ENCODE measurements at places on chromosomes 2 and 18.
A peak's percentile ranks its signal among the peaks of the same experiment; 100 is the strongest.

DNA sequence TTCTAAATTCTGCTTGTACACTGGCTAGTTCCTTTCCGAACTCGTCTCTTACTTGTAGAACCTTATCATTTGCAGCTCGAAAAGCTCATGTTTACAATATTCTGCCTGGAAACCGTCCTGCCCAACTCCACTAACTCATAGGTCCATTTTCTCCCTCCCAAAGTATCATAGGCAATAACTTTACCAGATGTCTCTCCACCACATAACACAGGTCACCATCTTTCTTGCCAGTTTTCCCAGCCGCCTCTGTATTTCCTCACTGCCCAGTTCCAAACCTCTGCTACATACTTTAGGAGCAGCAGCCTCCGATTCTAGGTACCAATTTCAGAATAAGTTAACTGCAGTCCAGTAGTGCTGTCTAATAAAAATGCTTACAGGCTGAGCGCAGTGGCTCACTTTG, 259.5 kb downstream of the GLI2 start:
- DNase-seq, result no peak

DNA sequence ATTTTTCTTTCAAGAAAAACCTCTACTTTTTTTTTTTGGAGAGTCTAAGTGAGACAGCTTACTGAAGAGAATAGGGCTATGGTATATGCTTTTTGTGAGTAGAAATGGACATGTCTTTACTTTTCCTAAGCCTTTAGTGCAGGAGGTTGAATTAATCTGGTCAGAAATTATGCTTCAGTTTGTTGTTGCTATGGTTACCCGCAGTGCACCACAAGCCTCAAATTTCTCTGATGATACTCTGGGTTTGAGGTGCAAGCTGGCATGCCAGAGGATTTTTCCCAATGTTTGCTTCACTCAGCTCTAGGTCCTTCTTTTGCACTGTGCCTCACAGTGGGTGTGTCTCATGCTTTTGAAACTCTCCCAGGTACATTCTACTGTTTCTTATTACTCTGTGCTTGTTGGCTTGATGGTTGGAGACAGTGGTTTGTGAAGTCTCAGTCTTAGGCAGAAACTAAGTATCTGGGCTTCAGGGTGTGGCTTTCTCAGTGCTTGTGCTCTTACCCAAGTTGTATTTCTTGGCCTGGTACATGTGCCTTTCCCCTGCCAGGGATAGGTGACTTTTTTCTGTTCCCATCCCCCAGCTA, 278.3 kb downstream of the RBM43 start:
- no peak for DNase-seq

DNA sequence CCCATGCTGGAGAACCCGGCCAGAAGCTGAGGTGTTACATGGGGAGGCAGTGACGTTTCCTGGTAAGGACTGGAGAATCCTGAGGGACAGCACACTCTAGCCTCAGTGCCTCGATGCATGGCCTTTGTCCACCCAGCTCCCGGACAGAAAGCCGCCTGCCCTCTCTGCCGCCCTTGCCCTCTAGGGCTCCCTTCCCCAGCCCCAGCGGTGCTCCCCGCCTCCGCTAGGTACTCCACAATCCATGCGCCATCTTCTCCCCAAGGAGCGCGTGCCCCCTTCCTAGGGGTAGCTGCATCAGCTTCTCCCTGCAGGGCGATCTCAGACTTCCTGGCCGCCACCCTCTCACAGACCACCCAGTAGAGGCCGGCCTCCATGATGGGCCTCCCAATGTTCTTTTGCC, 251.6 kb downstream of the TWIST2 start:
- no peak for DNase-seq

- DNase-seq, result no peak
Measured at GRCh38 chr2:78811955-78812610, 213.4 kb upstream of the REG3G start.

- peak; percentile 52 for DNase-seq
Measured at GRCh38 chr2:102187496-102188150, 800 bp downstream of the IL1RL2 start.

- no peak for DNase-seq
Measured at GRCh38 chr18:25100418-25100817, 251.5 kb downstream of the ZNF521 start.

GRCh38 chr2:39403311-39403710, 33.8 kb downstream of the MAP4K3 start:
- no peak for DNase-seq

DNA sequence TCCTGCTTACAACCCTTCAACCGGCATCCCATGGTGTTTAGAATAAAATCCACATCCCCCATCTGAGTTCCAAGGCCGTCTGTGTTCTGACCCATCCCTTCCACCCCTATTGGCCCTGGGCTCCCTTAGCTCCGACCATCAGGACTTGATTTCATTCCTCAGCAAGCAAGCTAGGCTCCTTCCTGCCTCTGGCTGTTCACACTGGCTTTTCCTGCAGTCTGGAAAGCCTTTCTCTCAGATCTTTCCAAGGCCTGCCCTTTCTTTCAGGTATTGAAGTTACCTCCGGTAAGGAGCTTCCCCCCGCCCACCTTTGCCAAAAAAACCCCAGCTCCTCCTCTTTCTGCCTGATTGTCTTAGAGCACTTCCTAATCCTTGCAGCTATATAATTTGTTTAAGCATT, 86.8 kb downstream of the CLIP4 start:
- no peak for DNase-seq

DNA sequence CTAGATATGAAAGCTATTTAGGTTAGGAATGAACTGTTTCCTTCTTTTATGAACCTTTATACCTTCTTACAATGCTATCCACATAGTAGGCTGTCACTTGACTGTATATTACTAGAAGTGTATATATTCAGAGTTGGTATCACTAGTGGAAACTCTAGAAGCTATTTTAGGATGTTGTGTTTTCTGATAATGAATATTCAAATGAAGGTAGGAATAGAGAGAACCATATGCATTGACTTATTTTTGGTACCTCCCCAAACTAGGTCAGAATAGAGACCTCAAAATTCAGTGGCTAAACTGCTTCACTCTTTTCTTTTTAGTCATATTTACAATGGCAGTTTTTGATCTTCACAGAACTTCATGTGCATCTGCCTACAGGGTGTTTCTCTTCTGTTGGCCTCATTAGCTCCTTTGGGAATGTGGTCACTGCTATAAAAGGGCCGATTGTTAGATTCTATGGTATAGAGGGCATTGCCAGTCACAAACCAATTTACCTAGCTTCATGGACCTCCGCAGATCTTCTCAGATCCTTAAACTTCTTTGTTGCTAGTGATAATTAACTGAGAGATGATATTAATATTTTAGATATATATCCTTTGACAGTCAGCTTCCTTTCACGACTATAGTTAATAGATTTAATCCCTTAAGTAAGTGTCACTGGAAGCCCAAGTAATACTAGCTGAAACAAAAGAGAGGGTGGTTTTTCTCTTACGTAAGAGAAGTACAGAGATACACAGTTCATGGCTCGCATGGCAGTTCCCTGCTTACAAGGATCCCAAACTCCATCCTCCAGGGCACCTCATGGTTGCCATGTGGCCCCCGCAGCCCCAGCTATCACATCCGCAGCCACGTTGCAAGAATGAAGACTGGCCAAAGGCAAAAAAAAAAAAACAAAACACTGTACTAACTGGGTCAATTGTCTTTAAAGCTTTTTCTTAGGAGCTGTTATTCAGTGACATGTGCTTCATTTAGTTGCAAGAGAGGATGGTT, 61.0 kb downstream of the TSPYL6 start:
- no peak for DNase-seq

DNA sequence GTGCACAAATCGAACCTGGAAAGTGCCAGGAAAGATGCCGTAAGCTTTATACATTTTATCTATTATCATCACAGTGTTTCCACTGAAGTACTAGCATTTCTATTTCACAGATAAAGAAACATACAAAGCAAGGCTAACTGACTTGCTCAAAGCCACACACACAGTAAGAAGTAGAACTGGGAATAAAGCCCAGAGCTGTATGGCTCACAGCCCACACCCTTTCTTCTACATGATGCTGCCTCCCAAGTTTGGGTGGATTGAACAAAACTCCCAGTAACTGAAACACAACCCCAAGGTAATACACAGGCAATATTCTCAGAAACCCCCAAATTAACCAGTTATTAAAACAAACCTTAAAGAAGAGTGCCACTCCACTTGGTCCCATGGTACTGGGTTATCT, 11.2 kb downstream of the SAP130 start:
- DNase-seq, result no peak

GRCh38 chr2:34176693-34177092, 577.6 kb upstream of the FAM98A start:
- DNase-seq, result no peak

- no peak for DNase-seq
Measured at GRCh38 chr18:45363196-45363595, 252.1 kb upstream of the SLC14A2 start.

- DNase-seq, result no peak
Measured at GRCh38 chr2:11363868-11364564, 19.6 kb upstream of the ROCK2 start.

DNA sequence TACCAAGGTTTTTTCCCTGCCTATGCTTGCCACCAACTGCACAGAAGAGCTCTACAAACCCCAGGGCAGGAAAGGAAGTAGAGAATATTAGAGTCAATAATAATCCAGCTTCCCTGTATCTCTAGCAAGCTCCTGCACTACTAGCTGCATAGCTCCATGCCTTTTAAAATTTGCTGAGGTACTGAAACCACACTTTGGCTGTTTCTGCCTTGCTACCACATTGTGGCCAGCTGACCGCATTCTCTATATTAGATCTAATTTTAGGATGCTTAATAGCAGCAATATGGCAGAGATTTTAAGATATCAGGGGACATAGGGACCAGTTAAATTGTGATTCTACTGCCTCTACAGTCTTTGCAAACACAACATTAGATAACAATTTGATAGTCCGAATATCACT, 534.6 kb downstream of the MBD2 start:
- no peak for DNase-seq

DNA sequence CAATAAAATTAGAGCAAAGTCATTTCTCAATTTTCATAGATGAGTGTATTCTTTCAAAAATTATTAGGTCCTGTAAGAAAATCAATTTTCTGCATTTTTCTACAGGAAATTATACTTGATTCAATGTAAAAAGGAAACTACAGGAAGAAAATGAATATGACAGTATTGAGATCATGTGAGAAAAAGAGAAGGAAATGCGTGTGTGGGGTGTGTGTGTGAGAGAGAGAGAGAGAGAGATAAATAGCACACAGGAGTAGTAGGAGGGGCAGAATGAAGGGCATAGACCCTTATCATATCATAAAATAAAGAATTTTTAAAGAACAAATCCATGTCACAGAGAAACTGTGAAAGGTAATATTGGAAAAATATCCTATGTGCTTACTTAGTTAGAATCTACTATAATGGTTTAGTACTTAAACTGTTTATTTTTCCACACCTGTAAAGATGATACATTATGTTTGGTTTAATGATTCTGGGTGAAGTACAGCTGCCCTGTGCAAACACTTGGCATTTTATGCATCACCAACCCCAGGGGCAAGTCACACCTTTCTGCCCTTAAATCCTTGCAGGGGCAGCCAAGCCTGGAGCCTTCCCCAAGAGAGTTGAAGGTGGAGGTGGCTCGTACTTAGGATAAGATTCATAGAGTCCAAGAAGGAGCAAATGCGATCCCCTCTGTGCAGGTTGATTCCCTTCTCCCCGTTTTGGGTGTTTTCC, 276.4 kb downstream of the TGIF1 start:
- no peak for DNase-seq

DNA sequence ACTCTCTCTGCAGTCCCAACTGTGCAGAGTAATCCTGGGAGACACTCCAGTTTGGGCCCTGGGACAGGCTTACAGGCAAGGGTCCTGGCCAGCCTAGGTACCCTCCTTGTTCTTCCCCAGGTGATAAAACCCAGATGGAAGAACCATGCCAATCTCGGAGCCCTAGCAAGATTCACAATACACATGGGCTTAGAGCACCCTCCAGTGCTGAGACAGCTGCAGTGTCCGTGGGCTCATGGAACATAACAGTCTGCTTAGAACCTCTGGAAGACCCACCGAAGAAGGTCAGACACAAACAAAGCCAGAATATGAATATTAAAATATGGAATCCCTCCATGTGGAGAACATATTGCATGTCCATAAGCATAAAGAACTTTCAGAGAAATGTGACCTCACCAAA, 568.1 kb downstream of the KCNJ3 start:
- no peak for DNase-seq

- no peak for DNase-seq
Measured at GRCh38 chr2:78431241-78431640, 594.3 kb upstream of the REG3G start.

DNA sequence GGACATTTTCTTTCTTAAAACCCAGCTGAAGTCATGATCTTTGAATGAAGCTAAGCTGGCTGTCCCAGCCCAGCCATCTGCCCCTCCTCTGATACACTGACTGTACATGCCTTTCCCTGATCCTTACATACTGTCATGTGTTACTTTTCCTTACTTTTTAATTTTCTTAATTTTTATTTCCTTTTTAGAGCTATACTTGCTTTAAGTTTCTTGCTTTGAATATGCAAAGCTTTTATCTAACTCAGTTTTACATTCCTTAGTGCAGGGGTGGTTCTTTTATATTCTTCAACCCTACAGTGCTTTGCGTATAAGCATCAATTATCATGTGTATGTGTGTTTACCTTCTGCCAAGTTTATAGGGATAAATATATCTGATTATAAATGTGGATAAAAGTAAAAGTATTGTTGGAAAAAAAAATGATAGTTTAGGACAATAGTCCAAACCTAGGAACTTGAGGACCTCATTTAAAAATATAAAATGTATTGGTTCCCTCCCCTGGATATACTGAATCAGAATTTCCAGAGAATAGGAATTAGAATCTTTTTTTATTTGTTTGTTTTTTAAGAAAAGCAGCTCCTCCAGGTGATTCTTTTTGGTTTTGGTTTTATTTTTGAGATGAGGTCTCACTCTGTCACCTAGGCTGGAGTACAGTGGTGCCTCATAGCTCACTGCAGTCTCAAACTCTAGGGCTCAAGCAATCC, 17.8 kb downstream of the DDX1 start:
- no peak for DNase-seq

GRCh38 chr2:5589183-5589582, 103.0 kb upstream of the SOX11 start:
- no peak for DNase-seq

- no peak for DNase-seq
Measured at GRCh38 chr2:17282826-17283225, 235.4 kb downstream of the RAD51AP2 start.

DNA sequence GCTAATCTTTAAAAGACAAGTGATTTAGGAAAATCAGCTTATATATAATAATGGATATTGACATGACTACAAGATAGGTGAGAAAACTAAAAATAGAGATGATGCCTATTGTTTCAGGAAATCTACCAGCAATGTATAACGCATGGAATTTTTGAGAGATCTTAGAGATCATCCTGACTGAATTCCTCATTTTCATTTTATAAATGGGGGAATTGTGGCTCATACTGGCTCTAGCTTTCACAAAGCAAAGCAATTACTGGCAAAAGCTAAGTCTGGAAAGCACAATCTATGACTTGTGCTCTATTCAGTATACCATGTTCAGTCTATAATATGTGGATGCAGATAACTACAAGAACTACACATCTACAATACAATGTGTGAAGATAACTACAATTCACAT, 51.9 kb upstream of the FANCL start:
- DNase-seq, result no peak

DNA sequence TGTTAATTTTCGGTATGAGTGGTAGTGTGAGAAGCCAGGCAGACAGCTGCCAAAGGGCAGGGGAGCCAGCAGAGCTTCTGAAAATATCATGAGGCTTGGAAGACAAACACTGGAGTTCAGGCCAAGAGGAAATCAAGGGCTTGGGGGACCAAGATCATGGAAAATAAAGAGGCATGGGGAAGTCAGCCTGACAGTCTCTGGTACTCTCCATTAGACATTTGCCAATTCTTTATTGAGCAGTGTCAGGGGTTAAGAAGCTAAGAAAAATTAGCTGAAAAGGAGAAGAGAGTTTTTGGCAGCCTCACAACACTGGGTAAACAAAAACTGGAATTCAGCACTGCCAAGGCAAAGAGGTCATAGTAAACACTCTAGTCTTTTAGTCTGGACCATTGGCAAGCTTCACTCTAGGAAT, 612.7 kb downstream of the EPHA4 start:
- no peak for DNase-seq
